Activated T-cell treated with anti-CD3 and anti-CD28 coated beads for 48 hours (primary cell): ENCODE measurements at places on chromosomes 1 and 21.

GRCh38 chr1:6850537-6850936 lies 65.3 kb downstream of the CAMTA1 start:
- DNase-seq: no peak

GRCh38 chr1:44086692-44087474 lies 31.7 kb upstream of the KLF17 start:
- DNase-seq: no peak

DNA sequence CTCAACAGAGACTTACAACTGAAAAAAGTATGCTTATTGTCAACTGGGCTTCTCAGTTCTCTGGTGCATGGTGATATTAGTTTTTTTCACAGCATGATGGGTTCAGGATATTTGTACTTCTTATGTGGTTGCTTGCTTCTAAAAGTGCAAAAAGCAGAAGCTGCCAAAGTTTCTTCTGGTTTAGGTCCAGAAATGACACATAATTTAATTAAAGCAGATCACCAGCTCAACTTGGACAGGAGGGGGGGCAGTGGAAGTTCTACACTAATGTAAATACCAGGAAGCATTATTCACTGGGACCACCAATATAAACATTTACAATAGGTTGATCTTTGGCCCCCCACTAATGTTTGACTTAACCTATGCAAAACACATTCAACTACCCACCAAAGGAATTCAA lies 354.8 kb upstream of the BRINP3 start:
- DNase-seq: no peak

GRCh38 chr1:6483761-6484117 lies 7.7 kb downstream of the PLEKHG5 start:
- DNase-seq: no peak

GRCh38 chr1:216221260-216221700 lies 202.0 kb downstream of the USH2A start:
- DNase-seq: no peak

GRCh38 chr21:42388740-42389448 lies 7.0 kb downstream of the TMPRSS3 start:
- no peak for DNase-seq

DNA sequence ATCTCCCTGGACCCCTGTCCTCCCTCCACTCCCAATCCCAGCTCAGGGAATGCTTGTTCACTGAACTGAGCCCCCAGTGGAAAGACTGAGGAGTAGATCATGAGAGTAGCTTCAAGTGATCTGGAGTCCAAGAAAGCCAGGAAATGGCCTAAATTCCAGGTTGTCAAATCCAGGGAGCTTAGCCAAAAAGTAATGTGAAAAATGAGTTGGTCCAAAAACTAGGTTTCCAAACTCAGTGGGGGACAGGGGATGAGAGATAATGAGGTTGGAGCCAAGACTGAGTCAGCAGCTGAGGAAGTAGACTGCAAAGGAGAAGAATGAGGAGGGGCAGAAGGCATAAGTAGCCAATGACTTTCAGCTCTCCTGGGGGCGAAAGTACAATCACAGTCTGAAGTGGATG lies 284.1 kb upstream of the BEND5 start:
- no peak for DNase-seq

- no peak for DNase-seq
Measured at GRCh38 chr1:53180226-53180625, 16.4 kb upstream of the CPT2 start.
